ENCODE measurements at places on chromosomes 2 and 18.
A peak's percentile ranks its signal among the peaks of the same experiment; 100 is the strongest.

DNA sequence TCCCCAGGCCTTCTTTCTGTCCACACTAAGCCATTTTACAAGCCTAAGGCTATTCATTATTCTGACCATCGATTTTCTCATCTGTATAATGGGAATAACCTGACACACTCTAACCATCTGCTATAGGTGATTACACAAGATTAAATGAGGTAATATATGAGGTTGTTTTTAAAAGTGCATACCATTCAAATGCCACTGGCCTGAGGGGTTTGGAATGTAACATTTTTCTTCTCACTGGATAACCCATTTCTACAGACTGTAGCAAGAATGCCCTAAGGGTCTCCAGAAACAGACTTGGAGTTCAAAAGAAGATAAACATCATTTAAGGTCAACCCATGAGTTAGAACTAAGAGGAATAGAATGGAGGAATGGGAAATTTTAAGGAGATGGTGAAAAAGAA is 111.7 kb upstream of the SETBP1 start:
- peak; percentile 57 for DNase-seq

- DNase-seq = no peak
Observed at GRCh38 chr2:168448980-168449379, 7.1 kb upstream of the CERS6 start.

DNA sequence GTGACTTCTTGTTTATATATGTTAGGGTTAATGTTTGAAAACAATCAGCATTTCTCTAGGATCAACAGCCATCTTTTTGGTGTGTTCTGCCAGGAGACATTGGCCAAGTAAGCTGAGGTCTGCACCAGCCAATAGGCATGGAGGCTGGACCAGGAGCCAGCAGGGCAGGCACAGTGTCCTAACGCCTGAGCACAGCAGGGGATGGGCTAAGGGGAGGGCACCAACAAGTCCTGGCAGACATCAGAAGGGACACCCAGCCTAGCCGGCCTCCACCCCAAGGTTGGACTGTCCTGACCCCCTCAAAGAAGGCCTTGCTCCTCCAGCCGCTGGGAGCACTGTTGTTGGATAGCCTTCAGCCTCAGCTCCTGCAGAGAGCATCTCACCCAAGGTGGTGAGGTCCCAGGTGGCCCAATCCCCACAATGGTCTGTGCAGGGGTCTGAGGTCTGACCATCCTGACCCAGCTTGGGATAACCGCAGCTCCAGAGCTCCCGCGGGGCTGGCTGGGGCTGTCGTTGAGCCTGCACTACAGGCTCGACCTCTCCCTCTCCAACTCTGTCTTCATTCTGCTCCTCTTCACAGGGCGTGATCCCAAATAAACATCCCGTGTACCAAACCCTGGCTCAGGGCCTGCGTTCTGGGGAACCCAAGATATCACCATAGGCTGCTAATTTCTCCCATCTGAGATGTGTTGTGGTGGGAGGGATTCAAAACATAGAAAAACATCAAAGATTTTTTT is 8.1 kb downstream of the TEX44 start:
- no peak for DNase-seq

DNA sequence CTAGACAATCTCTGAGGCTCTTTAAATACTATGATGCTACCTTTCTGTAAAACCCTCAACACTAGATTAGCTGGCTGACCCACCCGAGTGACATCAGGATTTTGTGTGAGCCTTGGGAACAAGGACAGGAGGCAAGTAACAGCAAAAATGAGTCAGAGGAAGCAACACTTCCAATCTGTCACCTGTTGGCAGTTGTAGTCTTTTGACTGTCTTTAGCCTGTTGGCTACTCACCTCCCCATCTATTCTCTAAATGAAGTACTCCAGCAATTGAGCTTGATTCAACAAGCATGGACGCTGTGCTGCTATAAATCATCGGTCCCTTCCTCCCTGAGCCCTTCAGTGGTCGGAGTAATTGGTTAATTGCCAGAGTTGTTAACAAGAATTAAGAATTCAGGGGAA is 898.7 kb downstream of the BCL11A start:
- DNase-seq = no peak

DNA sequence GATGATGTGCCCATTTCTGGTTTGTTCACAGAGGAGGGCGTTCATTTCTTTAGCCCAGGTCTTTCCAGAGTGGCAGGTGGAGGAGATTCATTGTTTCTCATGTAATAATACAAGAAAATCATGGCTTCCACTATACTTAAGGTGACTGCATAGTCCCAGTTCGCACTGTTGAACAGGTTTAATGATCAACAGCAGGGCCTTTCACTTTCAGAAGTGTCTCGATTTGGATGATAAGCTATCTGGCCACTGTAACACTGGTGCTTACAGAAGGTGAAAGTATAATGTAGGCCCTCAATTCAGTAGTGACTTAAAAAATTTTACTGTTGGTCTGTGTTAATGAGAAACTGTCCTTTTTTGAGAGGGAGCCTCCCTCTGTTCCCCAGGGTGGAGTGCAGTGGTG is 1.4 kb downstream of the RMC1 start:
- no peak for DNase-seq

GRCh38 chr2:189799531-189799930 is 15.3 kb downstream of the PMS1 start:
- peak; percentile 79 for DNase-seq

DNA sequence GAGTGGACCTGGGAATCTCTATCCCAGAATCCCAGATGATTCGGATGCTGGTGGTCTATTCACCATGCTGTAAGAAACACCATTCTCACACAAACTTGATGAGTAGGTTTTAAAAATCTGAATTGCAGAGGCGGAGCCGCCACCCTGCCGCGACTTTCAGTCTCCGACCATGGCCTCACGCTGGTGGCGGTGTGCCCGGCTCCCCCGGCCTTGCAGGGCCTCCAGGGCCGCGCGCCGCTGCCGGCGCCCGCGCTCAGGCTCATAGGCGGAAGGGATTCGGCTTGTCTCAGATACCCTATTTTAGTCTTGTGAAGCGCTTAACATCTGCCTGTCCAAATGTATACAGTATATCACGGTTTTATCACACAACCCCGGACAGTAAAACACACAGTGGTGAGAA is 2.6 kb upstream of the PPM1B start:
- DNase-seq = no peak
